ENCODE measurements at places on chromosomes 1 and 21. TPM values are rescaled to one million over a fixed set of nuclear protein-coding genes. Genes with fewer than 3 reads are reported as not detected.

Gene SLAMF6
- 30.4 TPM for total RNA-seq

Gene SAMD11
- not detected for total RNA-seq

Gene TNFRSF18
- total RNA-seq, result 6.3 TPM

Gene NOS1AP
- 0.15 TPM for total RNA-seq

Gene PTGFRN
- 8.9 TPM for total RNA-seq

Gene WNT9A
- total RNA-seq, result not detected

Gene G0S2
- total RNA-seq, result 0.24 TPM

Gene ZBTB8B
- total RNA-seq, result 0.03 TPM

Gene DNM3
- total RNA-seq, result 0.08 TPM

Gene LYST
- total RNA-seq, result 6.5 TPM

Gene KIAA0319L
- total RNA-seq, result 26.9 TPM

Gene SDC3
- 0.24 TPM for total RNA-seq

Gene PLA2G2A
- total RNA-seq, result 0.36 TPM

Gene PDC
- total RNA-seq, result not detected

Gene CR1
- total RNA-seq, result 7.8 TPM

Gene LRRIQ3
- 1.6 TPM for total RNA-seq
